Thymus (tissue), 14 donors: ENCODE measurements at places on chromosomes 1 and 21. TPM values are rescaled to one million over a fixed set of nuclear protein-coding genes. Genes with fewer than 3 reads are reported as not detected.
A peak's percentile ranks its signal among the peaks of the same experiment; 100 is the strongest.

- no peaks in the 10 kb centered on the region for H3K36me3 ChIP-seq
- no peaks in the 10 kb centered on the region for H3K4me1 ChIP-seq
- no peaks in the 10 kb centered on the region for H3K27me3 ChIP-seq
- H3K4me3 ChIP-seq, result no peak overlapping the region
These were observed 258.5 kb downstream of the BRINP2 start for GRCh38 chr1:177429234-177429633.

GRCh38 chr21:28687586-28687985, 305.1 kb downstream of the LTN1 start:
- H3K27ac ChIP-seq, result no peak overlapping the region
- no peaks in the 10 kb centered on the region for H3K4me1 ChIP-seq
- no peak for DNase-seq

- H3K27ac ChIP-seq, result peak overlapping the region; percentile 99
- H3K36me3 ChIP-seq, result no peaks in the 10 kb centered on the region
- H3K27me3 ChIP-seq, result no peaks in the 10 kb centered on the region
- H3K4me3 ChIP-seq, result peak overlapping the region; percentile 97
- H3K4me1 ChIP-seq, result peaks cover 8% of the 10 kb centered on the region
These were observed 1.0 kb downstream of the TRMT1L start for GRCh38 chr1:185155600-185156287.

DNA sequence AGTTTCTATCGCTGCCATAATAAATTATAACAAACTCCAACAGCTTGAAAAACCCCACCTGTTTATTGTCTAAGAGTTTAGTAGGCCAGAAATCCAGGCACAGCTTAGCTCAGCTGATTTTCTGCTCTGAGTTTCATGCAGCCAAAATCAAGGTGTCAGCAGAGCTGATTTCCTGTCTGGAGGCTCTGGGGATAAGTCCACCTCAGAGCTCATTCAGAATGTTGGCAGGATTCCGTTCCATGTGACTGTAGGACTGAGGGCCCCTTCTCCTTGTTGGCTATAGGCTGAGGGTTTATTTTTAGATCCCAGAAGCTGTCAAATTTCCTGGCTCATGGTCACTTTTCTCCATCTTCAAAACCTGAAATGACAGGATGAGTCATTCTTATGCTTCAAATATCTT, 91.6 kb upstream of the CHODL start:
- H3K4me1 ChIP-seq, result no peaks in the 10 kb centered on the region
- no peaks in the 10 kb centered on the region for H3K27me3 ChIP-seq
- H3K36me3 ChIP-seq, result no peaks in the 10 kb centered on the region

DNA sequence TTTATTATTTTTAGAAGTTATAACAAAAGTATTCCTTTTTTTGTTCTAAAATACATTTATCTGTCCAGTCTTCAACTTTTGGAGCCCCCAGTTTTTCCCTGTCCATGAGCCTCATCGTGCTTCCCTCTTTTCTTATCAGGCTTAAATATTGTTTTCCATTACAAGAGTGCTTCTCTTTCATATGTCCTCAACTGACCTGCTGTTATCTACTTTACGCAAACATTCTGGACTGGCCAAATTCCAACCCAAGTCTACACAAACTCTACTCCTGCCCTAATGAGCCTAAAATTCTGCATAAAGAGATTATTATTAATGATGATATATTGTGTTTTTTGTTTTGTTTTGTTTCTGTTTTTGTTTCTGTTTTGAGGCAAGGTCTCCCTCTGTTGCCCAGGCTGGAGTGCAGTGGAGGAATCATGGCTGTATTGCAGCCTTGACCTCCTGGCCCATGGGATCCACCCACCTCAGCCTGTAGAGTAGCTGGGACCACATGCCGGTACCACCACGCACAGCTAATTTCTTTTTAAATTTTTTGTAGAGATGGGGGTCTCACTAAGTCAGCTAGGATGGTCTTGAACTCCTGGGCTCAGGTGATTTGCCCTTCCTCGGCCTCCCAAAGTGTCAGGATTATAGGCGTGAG, 318.8 kb upstream of the NEGR1 start:
- no peak overlapping the region for H3K27ac ChIP-seq
- no peak overlapping the region for H3K4me3 ChIP-seq
- no peaks in the 10 kb centered on the region for H3K27me3 ChIP-seq
- H3K4me1 ChIP-seq, result no peaks in the 10 kb centered on the region
- H3K36me3 ChIP-seq, result no peaks in the 10 kb centered on the region

DNA sequence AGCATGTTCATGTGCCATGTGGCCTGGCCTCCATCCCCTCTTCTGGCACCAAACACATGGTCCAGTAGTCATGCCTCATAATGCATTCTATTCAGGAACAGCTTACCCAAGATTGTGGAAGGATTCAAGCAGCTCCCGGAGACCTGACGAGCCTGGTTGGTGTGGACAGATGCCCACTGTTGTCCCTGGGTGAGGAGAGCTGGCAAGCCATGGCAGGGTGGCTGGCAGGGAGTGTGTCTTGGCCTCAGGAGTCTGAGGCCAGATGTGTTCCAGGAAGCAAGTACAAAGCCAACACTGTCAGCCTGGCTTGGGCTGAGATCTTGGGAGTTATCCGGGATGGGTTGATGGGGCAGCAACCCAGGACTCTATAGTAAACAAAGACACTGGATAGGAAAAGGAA, 7.3 kb upstream of the FABP3 start:
- no peak for DNase-seq
- no peak overlapping the region for H3K4me3 ChIP-seq
- H3K27ac ChIP-seq, result no peak overlapping the region
- no peaks in the 10 kb centered on the region for H3K36me3 ChIP-seq

- H3K4me3 ChIP-seq, result no peak overlapping the region
- H3K27ac ChIP-seq, result peak overlapping the region; percentile 95
- no peaks in the 10 kb centered on the region for H3K27me3 ChIP-seq
- no peak for DNase-seq
- peaks cover 15% of the 10 kb centered on the region for H3K36me3 ChIP-seq
- peaks cover 41% of the 10 kb centered on the region for H3K4me1 ChIP-seq
These were observed 85.9 kb downstream of the PDE9A start for GRCh38 chr21:42739061-42739931.

SLX9 gene
- 29.0 TPM for total RNA-seq

KLF17 gene
- total RNA-seq, result not detected

TFF3 gene
- total RNA-seq, result 5.1 TPM

ANKRD35 gene
- total RNA-seq, result 0.28 TPM
